Hematopoietic multipotent progenitor cell treated with erythropoietin and hydrocortisone succinate and interleukin-3 and kit ligand, for 17 days (in vitro differentiated cells): ENCODE measurements at places on chromosomes 5 and 9.

GRCh38 chr5:137412136-137412535, 87.0 kb downstream of the SPOCK1 start:
- DNase-seq, result no peak

- DNase-seq, result no peak
Measured at GRCh38 chr9:83935276-83935935, 14.2 kb upstream of the KIF27 start.

DNA sequence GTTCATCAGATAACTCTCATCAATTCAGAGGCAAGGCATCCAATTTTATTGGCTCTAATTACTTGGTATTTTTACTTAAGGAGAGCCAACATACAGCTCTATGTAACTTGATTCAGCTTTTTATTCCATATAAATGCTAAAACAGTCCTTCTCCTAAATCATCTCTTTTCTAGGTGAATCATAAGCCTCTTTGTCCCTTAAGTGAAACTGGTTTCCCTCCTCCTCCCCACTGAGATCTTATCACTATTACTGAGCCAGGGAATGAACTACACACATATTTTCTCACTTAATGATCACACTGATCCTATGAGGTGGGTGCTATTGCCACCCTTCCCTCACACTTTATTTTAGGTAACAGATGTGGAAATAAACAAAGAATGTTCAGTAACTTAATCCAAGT, 1143.8 kb downstream of the MAT2B start:
- DNase-seq, result no peak

- no peak for DNase-seq
Measured at GRCh38 chr9:37618817-37619216, 26.4 kb upstream of the TOMM5 start.

- no peak for DNase-seq
Measured at GRCh38 chr9:114507726-114508125, 2.5 kb upstream of the WHRN start.

- no peak for DNase-seq
Measured at GRCh38 chr5:61423487-61424145, 91.6 kb downstream of the ZSWIM6 start.

DNA sequence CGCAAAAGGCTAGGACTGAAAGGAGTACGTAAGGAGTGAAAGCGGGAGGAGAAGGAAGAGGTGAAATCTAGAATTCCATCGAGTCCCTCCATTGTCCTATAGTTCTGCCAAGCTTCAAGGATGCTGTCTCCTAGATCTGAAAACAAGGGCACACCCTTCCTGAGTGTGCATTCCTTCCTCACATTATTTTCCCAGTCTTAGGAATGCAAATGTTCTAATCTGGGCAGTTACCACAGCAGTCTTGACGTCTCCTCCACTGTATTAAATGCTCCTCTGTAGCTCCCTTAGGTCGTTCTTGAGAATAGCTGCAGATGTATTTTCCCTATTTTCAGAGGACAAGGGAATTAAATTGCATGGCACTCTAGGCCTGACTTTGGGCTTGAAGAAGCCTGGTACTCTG, 127.6 kb downstream of the SLIT3 start:
- no peak for DNase-seq

GRCh38 chr5:41094871-41095270, 23.7 kb upstream of the MROH2B start:
- DNase-seq, result no peak

DNA sequence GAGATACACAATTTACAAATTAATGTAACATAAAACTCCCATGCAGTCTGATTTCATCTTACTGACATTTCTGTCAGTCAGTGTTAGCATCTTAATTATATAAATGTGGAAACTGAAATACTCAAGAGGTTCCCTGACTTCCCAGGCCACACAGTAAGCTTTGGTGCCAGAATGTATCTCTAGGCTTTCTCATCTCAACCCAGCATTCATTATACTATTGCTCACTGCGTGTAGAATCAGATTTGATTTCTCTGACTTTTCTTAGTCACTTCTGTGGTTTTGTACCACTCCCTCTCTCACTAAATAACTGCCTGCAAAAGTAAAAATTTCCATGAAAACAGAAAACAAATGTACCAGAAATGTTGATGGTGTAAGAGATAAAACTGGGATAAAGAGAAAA, 31.7 kb upstream of the CDKN2B start:
- DNase-seq, result no peak

GRCh38 chr5:176664886-176665285, 17.6 kb downstream of the TSPAN17 start:
- DNase-seq, result no peak

DNA sequence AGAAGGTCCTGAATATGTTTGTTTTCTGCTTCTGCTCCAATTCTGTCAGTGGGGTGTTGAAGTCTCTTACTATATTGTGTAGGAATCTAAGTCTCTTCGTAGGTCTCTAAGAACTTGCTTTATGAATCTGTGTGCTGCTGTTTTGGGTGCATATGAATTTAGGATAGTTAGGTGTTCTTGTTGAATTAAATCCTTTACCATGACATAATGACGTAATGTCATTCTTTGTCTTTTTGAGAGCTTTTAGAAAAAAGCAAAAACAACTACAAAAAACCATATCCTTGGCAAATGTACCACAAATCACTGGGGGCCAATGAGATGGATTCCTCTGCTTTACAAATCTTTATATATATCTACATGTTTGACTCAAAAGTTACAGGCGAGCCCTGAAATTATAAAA, 576.1 kb downstream of the CDH18 start:
- DNase-seq, result no peak
